ENCODE measurements at places on chromosomes 11 and 22.

- DNase-seq, result no peak
Measured at GRCh38 chr22:31160328-31160978, 471 bp downstream of the RNF185 start.

GRCh38 chr11:62081378-62082291 lies 42.2 kb upstream of the INCENP start:
- DNase-seq, result peak; percentile 74

- DNase-seq, result no peak
Measured at GRCh38 chr22:43277987-43278601, 65.1 kb downstream of the SCUBE1 start.

DNA sequence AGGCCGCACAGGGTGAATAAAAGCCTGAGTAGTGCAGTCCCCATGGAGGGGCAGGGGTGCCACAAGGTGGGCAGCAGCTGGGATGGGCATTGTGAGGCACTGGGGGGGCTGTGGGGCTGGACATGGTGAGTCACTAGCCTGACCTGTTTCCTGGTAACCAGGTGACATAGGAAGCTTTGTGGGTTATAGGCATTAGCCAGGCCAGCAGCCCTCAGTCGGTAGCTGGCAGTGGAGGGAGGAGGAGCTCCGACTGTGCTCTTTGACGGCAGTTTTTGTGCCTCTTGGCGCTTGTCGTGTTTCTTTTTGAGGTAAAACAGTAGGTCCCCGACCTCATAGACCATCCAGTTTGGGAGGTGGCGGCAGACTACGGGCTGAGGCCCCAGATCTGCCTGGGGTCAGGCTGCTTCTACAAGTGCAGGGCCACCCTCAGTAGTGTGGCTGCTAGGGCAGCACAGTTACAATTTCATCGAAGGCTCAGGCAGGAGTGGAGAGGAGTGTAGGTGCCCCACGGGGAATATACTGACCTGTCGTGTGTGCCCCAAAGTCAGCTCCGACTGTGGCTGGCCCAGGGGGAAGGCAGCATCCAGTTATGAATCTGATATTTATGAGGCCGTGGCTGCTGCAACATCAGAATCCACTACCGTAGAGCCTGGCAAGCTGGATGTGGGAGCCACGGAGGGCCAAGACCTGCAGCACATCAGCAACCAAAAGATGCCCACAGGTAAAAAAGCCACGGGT lies 107.7 kb downstream of the CRYBB2 start:
- no peak for DNase-seq

DNA sequence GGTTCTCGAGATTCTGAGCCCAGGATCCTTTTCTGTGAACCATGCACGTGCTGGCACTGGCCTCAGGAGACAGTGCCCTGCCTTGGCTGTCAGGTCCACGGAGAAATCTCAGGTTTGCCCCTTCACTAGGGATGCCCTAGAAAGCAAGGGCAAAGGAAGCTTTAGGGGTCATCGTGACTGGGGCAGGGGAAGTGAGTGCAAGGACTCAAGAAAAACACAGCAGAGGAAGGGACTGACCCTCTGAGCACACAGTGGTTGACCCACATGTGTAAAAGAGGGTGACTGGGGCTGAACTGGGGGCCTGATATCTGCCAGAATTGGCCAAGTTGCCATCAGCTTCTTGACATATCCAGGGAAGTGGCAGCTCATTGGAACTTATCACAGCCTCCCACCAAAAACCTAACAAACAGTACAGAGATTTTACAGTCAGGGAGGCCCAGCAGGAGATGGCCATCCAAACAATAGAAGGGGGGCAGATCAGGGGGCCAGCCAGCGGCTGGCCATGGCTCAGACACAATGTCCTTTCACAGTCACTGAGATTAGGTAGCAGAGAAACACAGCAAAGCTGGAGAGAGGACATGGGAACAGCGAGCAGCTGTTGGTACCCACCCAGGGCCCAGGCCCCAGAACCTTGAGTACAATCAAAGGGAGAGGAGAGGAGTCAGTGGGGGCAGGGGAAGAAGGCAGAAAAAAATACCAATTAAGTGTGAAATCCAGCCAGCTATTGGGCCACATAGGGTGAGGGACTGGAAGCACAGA lies 4.4 kb downstream of the TMEM121B start:
- DNase-seq, result no peak

- DNase-seq, result no peak
Measured at GRCh38 chr11:15577519-15577918, 462.8 kb downstream of the INSC start.

GRCh38 chr11:2814751-2815150 lies 70.8 kb downstream of the CDKN1C start:
- DNase-seq, result no peak

- DNase-seq, result peak; percentile 60
Measured at GRCh38 chr22:37887584-37888378, 18.3 kb upstream of the MICALL1 start.

GRCh38 chr11:106697058-106697457 lies 321.2 kb downstream of the GUCY1A2 start:
- no peak for DNase-seq

DNA sequence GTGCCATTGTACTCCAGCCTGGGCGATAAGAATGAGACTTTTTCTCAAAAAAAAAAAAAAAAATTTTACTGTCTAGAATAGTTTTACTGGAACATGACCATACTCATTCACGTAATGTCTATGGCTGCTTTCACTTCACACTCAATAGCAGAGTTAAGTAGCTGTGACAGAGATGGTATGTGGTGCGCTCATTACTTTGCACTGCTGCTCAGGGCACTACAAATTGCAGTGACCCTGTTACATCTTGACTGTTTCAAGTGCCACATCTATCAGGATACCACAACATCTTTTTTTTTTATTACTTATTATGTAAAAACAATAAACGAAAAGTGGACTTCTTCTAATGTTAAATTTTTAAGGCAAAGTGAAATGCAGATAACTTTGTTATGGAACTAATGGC lies 110.3 kb downstream of the ARHGAP20 start:
- DNase-seq, result no peak

- DNase-seq, result no peak
Measured at GRCh38 chr11:130431801-130432200, 3.4 kb upstream of the ADAMTS8 start.

DNA sequence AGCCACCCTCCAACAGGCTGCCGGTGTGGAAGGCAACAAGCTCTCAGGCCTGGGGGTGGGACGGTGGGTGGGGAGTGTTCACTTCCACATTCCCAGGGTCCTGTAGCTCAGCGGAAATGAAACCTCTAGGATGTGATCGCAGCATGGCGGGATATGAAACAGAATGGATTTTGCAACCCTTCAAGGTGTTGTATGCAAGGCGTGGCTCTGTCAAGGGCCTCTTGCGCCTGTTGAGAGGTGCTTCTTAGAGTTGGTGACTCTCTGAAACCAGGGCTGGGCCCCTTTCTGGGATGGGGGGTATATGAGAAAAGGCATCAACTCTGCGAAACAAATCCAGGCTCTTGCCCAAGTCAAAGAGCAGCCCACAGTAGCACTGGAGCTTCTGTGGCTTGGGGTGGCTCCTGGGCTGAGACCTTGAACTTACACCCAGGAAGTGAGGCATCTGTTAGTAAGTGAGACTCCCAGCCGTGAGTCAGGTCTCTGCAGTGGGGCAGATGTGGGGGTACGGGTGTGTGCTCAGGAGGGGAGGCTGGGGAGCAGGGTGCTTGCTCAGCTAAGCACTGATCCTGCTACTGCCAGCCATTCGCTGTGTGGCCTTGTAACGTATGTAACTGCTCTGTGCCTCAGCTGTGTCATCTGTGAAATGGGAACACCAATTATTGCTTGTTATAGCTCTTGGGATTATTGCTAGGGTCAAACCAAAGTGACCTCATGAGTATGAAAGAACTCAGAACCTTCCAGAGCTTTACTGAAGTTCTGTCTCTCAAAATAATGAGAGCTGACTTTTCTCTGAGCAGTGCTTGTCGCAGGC lies 28.3 kb downstream of the NECTIN1 start:
- DNase-seq, result no peak

DNA sequence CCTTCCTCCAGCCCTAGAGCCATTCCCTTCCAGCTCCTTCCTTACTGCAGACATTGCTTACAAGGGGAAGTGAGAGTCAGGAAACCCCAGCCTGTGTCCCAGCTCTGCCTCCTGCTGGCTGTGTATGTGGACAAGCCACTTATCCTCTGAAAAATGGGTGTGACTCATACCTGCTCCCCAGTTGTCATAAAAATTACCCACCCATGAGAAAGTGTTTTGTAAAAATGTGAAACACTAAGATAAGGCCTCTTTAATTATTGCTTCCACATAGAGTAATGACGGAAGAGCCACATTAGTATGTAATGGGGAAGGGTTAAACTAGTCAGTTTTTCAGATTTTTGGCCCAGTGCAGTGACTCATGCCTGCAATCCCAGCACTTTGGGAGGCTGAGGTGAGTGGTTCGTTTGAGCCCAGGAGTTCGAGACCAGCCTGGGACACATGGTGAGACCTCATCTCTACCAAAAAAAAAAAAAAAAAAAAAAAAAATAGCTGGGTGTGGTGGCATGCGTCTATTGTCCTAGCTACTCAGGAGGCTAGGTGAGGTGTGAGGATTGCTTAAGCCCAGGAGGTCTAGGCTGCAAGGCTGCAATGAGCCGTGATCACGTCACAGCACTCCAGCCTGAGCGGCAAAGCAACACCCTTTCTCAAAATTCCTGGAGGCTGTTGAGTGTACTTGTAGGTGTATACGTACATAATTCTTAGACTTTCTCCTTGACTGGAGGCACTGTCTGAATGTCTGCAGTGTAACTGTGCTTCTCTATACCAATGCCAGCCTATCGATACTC lies 84.9 kb downstream of the CTTN start:
- no peak for DNase-seq

DNA sequence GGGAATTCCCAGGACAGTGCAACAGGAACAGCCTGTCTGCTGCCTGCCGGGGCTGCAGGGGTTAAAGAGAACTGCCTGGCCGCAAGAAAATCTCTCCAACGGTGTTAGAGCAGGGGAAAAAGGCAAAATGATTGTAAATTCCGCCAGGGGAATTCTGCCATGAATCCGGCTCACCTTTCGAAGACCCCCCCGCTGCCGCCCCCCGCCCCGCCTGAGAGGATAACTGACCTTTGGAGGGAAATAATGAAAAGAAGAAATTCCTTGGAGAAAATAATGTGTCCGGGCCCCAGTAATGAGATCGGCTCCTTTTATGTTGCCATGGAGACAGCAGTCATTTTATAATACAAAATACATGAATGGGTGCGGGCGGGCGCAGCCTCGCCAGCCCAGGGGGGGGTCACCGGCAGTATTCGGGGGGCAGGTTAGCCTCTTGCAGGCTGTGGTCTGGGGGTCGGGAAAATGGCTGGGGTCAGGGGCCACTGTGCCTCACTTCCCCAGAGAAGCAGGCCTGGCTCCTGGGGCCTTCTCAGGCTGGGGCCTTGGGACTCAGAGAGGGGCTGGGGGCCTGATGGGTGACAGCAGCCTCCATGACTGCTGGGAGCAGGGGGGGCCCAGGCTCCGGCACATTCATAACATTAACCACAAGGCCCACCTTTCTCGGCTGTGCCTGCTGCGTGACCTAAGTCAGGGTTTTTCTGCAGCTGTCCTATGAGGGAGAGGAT lies 228.1 kb downstream of the MN1 start:
- DNase-seq, result no peak

Data from tibial artery (tissue), 4 donors.